ENCODE measurements at places on chromosomes 7 and 10.

DNA sequence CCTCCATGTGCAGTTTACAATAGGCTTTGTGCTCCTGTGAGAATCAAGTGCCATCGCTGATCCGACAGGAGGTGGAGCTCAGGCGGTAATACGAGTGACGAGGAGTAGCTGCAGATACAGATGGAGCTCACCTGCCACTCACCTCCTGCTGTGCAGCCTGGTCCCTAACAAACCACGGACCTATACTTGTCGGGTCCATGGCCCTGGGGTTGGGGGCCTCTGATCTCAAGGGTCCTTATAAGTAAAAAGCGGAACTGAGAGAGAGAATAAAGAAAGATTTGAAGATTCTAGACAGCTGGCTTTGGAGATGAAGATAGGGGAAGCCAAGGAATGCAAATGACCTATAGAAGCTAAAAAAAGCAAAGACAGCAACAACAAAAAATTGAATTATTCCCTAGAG is 130.6 kb downstream of the PLXDC2 start:
- DNase-seq = no peak

DNA sequence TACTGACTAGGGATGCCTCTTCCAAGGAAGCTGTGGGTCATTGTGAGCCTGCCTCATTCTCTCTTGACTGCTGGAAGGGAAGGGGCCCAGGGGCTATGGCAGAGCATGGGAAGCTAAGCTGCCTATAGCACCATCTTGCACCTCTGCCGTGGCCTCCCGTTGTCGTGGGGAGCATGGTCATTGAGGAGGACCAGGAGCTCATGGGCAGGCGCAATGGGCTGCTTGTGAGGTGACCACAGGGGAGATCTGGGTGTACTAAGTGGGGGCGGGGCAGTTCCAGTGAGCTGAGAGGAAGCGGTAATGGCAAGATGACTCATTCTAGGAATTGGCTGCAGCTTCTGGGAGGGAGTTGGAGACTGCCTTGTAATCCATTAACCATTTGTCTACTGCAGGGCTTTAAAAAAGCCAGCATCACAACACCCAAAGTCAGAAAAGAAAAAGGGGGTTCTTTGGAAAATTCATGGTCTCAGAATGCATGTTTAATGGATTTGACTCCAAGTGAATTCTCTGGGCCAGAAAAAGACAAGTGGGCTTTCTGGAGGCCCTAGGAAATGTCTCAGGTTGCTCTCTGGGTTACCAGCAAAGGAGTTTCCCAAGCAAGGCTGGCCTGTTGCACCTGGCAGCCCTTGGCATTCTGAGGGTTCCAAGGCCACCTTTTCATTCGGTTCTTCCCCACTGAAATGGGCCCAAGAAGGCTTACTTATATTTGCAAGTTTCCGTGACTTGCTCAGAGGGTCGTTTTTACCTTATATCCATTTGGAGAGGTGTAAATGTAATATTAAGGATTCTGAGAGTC is 3.6 kb downstream of the DUSP5 start:
- peak; percentile 96 for DNase-seq

DNA sequence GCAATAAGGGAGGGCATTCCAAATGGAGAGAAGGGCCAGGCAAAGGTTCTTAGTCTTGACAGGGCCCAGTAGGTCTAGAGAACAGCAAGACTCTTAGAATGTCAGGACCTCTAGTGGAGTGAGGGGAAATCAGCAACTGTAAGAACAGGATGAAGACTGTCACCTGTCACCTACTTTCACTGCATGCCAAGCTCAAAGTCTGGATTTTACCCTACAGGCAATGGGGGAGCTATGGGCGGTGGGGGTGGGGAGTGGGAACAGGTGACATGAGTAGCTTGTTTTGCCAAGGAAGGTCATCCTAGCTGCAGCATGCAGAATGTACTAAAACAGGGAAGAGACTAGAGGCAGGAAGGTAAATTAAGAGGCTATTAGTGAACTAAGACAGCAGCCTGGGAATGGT is 18.3 kb downstream of the GOT1 start:
- no peak for DNase-seq

DNA sequence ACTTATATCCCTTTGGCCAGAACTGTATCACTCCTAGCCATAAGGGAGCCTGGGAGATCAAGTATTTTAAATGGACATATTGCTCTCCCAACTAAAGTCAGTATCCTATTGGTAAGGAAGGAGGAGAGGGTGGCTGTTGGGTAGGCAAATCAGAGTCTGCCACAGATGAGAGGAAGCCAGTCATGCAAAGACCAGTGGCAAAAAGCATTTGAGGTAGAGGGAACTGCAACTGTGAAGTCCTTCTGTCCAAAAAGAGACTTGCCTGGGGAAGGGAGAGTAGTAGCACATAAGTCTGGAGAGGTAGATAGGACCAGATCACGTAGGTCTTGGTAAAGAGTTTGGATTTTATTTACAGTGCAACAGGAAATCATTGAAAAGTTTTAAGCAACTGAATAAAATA is 8.8 kb upstream of the CCNJ start:
- DNase-seq = no peak

DNA sequence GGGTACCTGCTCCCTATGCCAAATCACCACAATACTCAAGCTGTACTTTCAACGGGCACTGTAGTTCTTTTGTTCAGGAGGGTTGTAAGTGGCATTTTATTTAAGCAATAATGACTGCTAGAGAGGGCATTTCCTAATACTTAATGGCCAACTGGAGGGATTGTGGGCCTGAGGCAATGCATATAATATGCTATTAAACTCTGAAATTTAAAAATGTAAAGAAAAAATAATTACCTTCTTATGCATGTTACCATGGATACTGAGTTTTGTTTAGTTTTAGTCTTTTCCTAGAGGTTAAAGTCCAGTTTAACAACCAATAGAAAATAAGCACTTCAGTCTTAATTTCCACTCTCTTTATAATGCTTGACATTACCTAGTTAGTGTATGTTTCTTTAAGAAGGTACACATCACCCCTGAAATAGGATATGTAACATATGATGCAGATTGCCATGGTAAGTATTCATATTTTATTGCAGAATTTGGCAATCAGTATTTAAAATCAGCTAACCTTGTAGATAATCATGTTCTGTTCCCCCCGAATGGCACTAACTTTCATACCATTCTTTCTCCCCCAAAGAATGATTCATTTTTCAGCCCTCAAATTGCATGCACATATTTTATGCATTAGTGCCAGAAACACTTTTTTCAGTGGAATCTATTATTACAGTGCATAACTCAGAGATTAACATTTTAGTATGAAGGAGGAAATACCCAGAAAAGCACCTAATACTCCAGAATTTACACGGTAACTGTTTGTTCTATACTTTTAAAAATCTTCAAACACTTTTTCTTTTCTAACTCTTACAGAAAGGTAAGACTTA is 90.3 kb upstream of the ZNF438 start:
- DNase-seq = no peak

DNA sequence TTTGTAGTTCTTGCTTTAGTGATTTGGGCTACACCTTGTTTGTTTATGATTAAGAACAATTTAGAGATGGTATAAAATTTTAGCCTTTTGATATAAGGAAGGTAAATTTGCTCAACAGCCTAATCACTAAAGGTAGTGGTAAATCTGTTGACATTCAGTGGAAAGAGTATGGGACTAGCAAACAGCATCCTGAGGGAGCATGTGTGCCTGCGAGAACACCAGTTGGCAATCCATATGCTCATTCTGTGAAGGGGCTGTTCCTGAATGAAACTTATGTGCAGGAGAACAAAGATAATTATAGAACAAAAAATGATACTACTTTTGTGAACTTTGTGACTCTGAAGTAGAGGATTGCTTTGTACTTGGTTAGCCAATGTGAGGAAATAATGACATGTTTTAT is 44.0 kb downstream of the CAPZA2 start:
- no peak for DNase-seq

GRCh38 chr7:2654059-2654458 is 22.3 kb downstream of the TTYH3 start:
- DNase-seq = no peak

DNA sequence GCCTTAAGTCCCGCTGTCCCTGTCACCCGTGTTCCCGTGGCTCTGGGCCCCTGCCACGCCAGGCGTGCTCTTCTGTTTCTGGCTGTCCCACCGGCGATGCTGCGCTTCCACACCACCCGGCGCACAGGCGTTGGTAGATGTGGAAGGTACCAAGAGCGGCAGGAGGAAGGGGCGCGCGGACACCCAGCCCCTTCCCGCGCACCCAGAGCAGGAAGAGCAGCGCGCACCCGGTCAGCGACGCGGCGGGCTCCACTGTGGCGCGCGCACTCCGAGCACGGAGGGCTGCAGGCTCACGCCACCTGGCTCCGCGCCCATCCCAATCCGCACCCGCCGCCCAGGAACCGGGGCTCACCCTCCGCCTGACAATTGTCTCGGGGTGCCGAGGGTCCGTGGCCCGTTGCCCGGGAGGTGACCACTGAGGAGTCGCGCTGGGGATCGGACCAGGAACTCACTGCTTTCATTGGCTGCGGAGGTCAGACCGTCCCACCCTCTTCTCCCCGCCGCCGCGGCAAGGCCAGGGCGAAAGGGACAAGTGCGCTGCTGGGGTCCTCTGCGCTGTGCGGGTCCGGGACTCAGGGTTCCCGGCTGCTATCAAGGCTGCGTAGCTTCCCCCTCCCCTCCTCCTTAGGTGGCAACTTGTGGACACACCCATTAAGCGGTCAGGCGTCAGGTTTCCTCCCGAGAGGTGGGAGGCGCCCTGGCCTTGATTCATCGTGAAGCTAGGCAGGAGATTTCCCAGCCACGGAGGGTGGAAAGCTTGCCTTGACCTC is 121.6 kb upstream of the ZNF92 start:
- DNase-seq = peak; percentile 61

GRCh38 chr10:29613791-29614190 is 21.0 kb downstream of the SVIL start:
- no peak for DNase-seq

- DNase-seq = peak; percentile 4
Measured at GRCh38 chr7:158365267-158365666, 222.4 kb downstream of the PTPRN2 start.

GRCh38 chr7:36690041-36690440 is 34.3 kb downstream of the AOAH start:
- DNase-seq = no peak

- DNase-seq = no peak
Measured at GRCh38 chr7:121235201-121235600, 93.6 kb upstream of the WNT16 start.

DNA sequence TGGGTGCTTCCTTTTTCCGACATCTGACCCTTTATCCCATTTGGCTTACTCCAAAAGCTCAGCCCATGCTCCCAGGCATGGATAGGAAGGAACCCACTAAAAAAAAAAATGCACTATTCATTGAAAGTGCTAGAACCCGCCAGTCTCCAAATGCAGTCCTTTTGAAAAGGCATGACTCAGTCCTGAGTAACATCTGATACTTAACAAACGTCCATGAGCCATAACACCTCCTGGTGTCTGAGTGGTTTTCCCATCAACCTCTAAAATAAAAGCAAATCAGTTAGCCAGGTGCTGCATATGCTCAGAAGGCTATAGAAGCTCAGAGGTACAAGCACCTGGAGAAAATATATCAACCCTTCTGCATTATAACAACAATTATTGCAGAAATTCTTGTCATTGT is 45.0 kb upstream of the CACUL1 start:
- DNase-seq = no peak

DNA sequence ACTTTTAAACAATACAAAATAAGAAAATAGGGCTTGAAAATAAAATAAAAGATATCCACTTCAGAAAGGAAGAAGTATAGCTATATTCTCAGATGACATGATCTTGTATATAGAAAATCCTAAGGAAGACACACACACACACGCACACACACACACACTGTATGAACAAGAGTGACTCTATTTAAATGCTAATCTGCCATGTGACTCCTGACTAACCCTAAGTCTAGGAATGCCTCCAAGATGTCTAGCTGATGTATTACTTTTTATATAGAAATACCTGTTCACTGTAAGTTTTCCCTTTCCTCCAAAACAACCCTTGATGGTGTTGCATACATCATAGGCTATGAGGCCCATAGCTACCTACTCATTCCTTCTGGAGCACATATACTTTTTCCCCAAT is 173.1 kb upstream of the LRRTM3 start:
- DNase-seq = no peak

GRCh38 chr10:133226251-133226808 is 3.7 kb upstream of the UTF1 start:
- no peak for DNase-seq

DNA sequence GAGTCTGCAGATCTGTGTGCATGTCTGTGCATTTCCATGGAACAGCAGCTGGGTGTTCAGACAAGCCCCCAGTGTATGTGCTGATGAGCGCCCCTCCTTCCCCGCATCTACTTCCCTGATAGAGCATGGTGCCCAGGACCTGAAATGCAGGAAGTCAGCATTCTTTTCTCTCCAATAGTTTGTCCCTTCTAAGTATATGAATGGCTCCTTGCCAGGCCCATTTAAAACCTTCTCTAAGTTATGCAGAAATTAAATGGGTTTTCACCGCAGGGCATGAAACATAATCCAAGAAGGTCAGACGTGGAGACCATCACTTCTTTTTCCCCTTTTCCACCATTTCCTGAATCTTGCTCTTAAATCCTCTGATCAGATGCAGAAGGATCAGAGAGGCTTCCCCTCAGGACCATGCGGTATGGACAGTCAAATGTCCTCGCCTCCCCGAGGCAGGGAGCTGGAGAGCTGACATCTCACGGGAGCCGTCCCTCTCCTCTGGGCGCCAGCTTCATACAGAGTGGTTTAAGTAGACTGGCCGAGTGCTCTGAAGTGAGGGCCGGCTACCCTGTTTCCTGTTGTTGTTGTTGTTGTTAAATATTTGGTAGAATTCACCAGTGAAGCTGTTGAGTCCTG is 155.3 kb downstream of the C10orf105 start:
- no peak for DNase-seq

DNA sequence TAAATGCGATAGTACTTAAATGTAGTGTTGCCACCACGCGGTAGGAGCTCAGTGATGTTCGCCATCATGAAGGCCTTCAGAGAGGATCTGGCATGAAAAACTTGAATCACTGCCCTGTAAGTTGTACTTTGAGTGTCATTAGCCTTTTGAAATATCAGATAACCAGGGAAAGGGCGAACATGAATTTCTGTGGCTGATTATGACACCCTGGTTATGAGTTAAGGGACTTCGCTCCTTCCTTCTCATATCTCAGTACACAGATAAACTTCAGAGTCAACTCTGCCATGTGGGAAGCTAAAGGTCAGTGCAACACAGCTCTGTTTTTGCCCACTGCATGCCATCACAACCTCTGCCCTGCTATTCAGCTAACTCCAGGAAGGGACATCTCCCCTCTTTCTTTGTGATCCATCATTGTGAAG is 8.9 kb upstream of the ACSL5 start:
- no peak for DNase-seq

GRCh38 chr10:6204063-6204340 is 1.3 kb downstream of the PFKFB3 start:
- no peak for DNase-seq

GRCh38 chr10:131683281-131683861 is 217.4 kb upstream of the PPP2R2D start:
- peak; percentile 60 for DNase-seq

GRCh38 chr10:54666192-54666591 is 134.8 kb downstream of the PCDH15 start:
- no peak for DNase-seq

DNA sequence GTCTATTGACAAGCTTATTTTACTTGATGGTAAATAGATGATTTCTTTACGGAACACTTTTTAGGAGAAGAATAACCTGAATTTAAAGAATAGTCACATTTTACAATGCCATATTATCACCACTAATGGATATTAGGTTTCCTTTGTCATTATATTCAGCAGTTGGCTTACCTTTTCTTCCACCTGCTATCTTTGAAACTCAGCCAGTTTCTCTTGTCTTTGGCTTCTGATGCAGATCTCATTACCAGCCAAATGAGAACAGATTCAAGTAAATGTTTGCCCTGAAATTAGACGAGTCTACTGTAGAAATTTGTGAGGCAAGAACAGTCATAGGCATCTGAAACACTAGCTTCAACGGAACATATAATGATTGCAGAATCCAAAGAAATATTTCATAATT is 85.5 kb upstream of the OIT3 start:
- no peak for DNase-seq
